ENCODE measurements at places on chromosomes 5 and 9. TPM values are rescaled to one million over a fixed set of nuclear protein-coding genes. Genes with fewer than 3 reads are reported as not detected.
A peak's percentile ranks its signal among the peaks of the same experiment; 100 is the strongest.

GRCh38 chr5:174903172-174903732 lies 178.9 kb downstream of the MSX2 start:
- no peak for DNase-seq

DNA sequence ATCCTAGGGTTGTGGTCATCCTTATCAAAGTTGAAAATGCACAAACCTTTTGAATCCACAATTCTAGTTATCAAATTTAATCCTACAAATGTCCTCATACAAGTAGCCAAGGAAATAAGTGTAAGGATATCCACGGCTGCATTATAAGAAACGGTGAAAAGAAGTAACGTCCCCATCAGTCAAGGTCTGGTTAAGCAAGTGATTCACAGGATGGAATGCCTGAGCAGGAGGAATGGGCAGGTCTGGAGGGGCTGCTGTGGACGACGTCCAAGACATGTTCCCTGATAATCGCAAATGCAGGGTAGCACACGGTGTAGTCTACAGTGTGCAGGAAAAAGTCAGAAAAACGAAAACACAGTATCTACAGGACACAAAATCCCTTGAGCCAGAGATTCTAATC lies 118.6 kb downstream of the ADAMTS2 start:
- no peak for DNase-seq

GRCh38 chr9:23380821-23381220 lies 445.2 kb downstream of the ELAVL2 start:
- DNase-seq = no peak

- DNase-seq = no peak
Observed at GRCh38 chr9:101705135-101705661, 33.2 kb downstream of the GRIN3A start.

DNA sequence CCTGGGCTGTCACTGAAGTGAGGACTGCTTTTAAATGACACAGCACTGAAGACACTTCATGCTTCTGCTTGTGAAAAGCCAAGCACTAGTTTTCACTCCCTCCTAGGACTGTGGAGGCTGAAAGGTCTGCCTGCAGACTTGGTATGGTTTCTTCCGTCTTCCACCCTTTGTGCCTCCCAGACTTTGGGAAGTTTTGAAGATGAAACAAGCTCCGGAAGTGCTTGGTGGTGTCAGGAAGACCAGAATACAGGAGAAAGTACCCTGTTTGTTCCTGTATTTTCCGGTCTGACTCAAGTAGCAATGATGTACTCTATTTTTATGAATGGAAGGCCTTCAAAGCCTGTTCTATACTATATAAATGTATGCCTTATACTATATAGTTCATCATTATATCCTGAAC lies 222.7 kb downstream of the PDZD2 start:
- no peak for DNase-seq

DNA sequence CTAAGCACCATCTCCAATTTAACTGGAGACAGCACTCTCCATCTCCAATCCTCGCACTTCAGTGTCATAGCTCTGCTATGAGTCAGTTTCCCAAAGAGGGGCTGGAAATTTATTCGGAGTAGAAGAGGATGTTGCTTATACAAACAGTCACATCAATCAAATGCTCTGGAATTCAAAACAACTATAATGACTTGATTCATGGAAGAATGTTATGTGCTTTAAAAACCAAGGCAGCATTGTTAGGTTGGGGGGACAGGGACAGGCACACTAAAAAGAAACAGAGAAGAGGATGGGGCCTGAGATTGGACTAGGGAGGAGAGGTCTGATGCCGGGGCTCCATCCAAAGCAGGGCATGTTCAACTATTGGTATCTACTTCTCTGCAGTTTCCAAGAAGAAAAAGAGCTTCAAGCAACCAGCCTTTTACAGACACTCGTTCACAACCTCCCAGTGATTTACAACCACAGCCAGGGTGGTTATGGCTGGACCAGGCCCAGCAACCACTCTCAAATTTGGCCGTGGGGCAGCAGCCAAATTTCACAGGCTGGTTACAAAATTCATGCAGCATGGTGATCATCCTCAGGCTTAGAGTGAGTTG lies 117.5 kb upstream of the ZNF366 start:
- DNase-seq = peak; percentile 48

GRCh38 chr5:72788866-72789505 lies 27.5 kb upstream of the TNPO1 start:
- DNase-seq = peak; percentile 41

GRCh38 chr9:78697618-78698017 lies 400.7 kb downstream of the PSAT1 start:
- no peak for DNase-seq

- no peak for DNase-seq
Observed at GRCh38 chr5:76683816-76684731, 31.9 kb upstream of the F2R start.

The ZFAND5 gene
- total RNA-seq = 112 TPM

The WNK2 gene
- not detected for total RNA-seq

Measured in fibroblast of the aortic adventitia (primary cell).